ENCODE measurements at places on chromosomes 1 and 21.

- DNase-seq: no peak
These were observed 287.9 kb upstream of the FMN2 start for GRCh38 chr1:239803781-239804180.

GRCh38 chr1:226350519-226350865 is 41.5 kb upstream of the LIN9 start:
- no peak for DNase-seq

GRCh38 chr1:156525071-156525501 is 24.5 kb upstream of the MEF2D start:
- no peak for DNase-seq

DNA sequence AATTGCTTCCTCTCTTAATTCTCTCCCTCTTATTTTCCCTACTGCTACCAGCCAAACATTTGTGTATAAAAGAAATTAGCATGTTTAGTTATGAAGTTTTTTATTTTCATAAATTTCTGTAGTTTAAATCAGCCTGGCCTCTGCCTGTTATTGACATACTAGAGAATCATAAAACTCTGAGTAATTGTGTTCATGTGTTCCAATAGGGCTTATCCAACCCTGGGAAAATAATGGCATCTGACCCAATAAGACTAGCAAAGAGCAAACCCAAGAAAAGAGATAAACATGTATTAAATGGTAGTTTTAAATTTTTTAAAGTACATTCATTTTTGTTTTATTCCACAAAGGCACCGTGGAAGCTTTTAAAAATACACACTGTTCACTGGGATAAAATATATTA is 404.3 kb downstream of the HLX start:
- no peak for DNase-seq

DNA sequence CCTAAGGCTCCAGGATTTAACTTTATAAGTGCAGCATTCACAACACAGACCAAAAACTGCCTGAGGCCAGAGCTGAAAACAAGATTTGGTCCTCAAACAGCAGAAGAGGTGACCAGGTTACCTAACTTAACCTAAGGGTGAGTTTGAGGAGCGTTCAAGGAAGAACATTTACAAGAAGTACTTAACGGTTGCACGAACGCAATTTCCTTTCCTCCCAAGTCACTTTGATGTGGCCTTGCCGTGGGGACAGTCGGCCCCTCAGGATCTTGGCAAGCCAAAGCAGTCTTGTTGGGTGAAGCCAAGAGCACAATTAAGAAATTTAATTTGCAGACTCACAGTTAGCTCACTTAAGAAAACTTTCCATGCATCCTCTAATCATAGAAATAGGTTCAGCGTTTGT is 202.6 kb upstream of the COA6 start:
- DNase-seq: no peak

- DNase-seq: no peak
These were observed 114.4 kb upstream of the RAB3GAP2 start for GRCh38 chr1:220386494-220387195.

- no peak for DNase-seq
These were observed 30.6 kb downstream of the LDLRAP1 start for GRCh38 chr1:25573961-25574360.

GRCh38 chr1:162497723-162498495 is at the start of gene UHMK1:
Gene UHMK1, plus strand, starts transcription at chr1:162497818. Its CDS starts 183 bp downstream, at chr1:162498001.
- peak; percentile 87 for DNase-seq

DNA sequence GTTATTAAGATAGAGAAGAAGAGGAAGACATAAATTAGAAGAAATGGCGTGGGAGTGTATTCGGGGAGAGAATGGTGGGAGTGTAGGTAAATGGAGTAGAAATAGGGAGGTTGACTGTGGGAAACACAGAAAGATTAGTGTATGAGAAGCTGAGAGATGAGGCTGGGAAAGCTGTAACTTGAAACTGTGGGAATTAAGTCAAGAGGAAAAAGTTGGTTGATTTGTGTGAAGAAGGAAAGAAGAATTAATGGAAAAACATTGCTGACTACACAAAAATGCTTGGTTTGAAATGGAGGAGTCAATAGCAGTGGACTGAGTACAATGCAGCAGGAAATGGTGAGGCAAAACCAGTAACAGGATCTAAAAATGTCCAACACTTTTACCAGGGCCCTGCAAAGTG is 448.3 kb downstream of the PTPRC start:
- DNase-seq: no peak

DNA sequence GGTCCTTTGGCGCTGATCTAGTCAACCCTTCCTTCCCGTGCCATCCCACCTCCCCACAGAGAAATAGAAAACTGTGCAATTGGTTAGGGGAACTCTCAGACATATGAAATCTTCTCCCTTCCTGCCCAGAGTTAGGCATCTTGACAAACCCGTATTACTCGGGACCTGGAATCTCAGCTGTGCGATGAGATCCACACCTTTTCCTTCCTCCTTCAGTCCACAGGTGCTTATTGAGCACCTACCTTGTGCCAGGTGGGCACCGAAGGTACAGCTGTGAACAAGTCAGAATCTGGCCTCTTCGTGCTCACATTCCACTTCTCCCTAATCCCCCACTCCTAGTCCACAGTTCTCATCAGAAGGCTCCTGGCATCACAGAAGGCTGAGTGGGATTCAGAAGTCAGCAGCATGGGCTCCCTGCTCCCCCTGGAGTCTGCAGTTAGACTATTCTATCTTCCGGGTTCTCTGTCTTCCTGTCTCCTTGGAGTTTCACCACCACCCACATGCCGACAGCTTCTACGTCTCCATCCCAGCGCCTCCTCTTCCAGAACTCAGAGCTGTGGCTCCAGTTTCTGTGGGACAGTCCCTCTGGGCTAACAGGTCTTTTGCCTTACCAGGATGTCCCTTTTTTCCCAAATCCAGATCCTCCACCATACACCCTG is 23.0 kb downstream of the KNCN start:
- DNase-seq: peak; percentile 23

GRCh38 chr1:93692983-93693591 is 11.4 kb upstream of the BCAR3 start:
- DNase-seq: no peak

- DNase-seq: no peak
These were observed 919 bp downstream of the CTSS start for GRCh38 chr1:150764617-150765101.

DNA sequence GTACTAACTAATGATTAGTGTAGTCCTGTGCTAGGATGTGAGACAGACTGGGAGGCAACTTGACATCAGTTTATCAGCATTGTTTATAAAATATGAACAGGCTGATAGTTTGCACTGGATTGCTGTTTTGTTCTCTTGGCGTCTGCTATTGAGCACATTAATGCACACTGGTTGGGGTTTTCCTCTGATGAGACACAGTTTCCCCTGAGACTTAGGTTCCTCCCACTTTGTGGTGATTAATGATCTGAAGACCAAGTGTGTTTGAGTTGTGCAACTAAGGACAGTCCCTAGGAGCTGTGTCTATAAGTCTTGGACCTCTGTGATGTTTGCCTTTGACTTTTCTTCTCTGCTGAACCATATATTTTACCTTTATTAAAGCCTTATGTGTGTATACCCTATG is 1015.4 kb downstream of the AMY1C start:
- DNase-seq: no peak

- no peak for DNase-seq
These were observed at the start of gene LMOD1 for GRCh38 chr1:201946224-201946908. Gene LMOD1, minus strand, starts transcription at chr1:201946548. Its CDS starts 208 bp downstream, at chr1:201946340.

GRCh38 chr1:237799762-237800474 is 90.8 kb downstream of the ZP4 start:
- DNase-seq: peak; percentile 26

- DNase-seq: peak; percentile 69
These were observed 41.6 kb downstream of the LAMC2 start for GRCh38 chr1:183227422-183228346.

GRCh38 chr1:47650611-47651010 is 212.8 kb downstream of the FOXD2 start:
- DNase-seq: no peak

- peak; percentile 84 for DNase-seq
These were observed 132.6 kb downstream of the MRPS6 start for GRCh38 chr21:34205811-34206571.

DNA sequence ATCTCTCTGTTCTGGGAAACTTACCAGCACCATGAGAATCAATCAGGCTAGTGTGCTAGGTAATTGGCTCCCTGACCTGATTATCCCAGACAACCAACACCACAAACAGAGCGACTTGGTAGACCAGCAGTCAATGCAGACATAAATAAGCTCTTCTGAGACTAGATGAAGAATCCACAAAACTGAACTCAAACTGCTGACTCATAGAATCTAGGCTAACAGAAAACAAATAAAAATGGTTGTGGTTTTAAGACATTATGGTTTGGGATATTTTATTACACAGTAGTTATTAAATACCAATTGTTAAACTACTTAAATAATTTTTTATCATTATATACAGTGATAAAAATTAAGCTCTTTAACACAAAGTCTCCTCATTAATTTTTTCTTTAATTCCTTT is 535.7 kb downstream of the COL11A1 start:
- DNase-seq: no peak

DNA sequence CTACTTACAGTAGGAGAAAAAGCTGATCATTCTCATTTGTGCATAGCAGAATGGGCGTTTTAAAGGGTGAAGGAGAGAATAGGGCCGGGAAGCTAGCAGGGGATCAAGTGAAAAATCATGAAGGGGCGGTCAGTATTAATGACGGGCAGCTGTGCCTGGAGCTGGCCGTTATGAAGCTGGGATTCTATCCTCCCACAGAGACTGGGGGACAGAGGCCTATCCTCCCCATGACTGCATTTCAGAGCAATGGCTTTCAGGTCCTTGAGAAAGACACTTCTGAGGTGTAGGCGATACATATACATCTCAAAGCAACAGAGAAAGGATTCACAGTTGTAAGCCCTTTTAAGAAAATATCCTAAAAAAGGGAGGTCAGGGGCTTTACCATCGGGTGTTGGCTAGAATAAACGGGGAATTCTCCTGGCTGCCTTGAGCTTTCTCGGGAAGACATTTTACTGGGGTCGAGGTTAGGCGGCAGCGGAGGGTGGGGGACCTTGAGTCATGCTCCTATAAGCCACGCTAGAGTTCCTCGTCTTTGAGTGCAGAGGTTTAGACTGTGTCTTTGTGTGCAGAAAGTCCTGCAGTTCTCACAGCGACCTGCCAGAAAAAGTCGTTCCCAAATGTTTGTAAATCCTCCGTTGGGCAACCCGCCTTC is 559 bp upstream of the MTARC2 start:
- DNase-seq: no peak

- no peak for DNase-seq
These were observed 5.4 kb downstream of the CYP4B1 start for GRCh38 chr1:46804027-46804889.

DNA sequence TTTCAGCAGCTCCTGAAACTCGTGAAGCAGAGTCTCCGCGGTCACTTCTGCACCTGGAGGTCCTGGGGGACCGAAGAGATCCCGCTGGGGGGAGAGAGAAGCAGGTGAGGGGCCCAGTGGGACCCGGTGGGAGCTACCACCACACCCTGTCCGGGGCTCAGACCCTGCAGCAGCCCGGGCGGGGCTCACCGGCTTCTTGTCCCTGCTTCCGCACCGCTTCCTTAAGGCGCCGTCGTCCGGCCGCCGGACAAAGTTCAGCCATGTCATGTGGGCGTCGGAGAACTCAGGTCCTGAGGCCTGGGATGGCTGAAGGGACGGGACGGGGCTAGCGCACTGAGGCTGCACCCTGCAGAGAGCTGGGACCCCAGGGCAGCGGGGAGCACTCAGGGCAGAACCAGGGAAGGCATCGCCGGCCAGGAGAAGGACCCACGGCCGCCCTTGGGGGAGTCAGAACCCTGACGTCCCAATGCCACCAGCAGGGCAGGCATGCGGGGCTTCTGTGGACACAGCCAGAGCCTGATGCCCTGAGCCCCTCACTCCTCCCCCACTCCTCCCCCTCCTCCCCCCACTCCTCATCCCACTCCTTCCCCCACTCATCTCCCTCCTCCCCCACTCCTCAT is 2.2 kb downstream of the C1QTNF12 start:
- DNase-seq: no peak
